Heart right ventricle (tissue), 16 donors: ENCODE measurements at places on chromosomes 1 and 21. TPM values are rescaled to one million over a fixed set of nuclear protein-coding genes. Genes with fewer than 3 reads are reported as not detected.

DNA sequence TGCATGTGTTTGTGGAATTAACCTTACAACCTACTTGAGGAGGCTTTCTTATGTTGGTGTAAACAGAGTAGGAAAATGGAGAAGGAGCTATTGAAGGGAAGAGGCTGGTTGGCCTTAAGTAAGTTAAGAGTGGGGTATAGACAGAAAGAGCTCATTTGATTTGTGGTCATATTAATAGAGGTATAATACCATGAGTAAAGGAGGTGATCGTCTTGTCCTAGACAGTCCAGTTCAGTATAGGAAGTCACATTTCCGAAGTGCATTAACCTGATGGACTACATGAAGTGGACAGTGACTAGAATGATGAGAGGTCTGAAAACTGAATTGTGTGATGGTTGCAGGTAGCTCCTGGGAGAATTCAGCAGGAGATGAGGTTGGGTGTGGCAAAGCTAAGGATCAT, 215.4 kb upstream of the ZC3H12A start:
- no peak for DNase-seq

- no peak for DNase-seq
Measured at GRCh38 chr1:119600561-119600960, 47.5 kb downstream of the ZNF697 start.

DNA sequence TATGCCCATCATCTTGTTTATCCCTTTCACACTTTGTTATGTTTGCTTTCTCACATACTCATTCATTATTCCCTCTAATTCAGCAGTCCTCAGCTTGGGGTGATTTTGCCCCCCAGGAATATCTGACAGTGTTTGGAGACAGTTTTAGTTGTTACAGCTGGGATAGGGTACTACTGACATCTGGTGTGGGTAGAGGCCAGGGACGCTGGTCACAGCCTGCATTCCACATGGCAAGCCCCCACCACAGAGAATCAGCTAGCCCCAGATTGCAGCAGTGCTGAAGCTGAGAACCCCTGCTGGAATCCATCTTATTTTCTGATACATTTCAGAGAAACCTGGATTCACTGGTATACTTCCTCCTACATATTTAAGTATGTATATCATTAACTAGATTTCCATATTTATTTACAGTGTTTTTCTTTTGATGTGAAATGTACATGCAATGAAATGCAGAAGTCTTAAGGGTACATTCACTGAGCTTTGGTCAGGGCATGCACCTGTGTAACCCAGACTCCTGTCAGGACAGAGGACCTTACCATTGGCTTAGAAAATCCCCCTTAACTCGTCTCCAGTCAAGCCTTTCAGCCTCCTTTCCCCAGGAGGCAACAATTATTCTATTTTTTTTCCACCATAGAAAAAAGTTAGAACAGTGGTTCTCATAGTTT, 68.3 kb downstream of the KIF26B start:
- no peak for DNase-seq

DNA sequence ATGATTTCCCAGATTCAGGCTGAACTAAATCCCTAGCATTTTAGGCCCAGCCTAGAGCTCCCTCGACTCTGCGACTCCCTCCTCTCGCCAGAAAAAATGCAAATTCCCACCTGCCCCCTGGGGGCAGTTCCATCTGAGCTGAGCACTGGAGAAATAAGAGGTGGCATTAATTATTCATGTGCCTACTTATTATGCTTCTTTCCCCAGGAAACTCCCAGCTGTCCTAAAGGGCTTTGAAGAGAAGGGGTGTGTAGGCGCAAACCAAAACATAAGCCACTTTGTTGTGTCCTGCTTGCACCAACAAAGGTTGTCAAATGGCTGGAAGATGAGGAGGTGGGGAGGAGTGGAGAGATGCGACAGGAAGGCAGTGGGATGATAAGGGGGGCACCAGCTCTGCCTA, 41.4 kb upstream of the GOLT1A start:
- DNase-seq: no peak

- no peak for DNase-seq
Measured at GRCh38 chr1:112995890-112996289, 39.9 kb upstream of the SLC16A1 start.

DNA sequence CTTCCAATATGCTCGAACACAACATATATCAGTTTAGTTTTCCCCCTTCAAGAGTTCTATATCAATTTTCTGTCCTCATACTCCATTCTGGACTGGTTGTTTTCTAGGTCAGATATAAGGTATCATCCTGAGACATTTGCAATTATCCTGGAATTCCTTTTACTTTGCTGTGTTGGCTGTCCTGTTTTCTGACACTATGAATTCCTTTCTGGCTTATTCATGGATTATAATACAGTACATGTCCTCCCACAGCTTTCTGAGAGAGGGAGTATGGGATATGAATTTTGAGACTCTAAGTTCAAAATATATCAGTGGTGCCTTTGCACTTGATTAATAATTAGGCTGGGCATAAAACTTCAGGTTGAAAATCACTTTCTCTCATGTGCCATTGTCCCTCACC, 11.9 kb downstream of the PHTF1 start:
- DNase-seq: no peak

RGS8 gene
- not detected for total RNA-seq

SPAG17 gene
- total RNA-seq: not detected
